MG63 (cell line): ENCODE measurements at places on chromosomes 1 and 21.

DNA sequence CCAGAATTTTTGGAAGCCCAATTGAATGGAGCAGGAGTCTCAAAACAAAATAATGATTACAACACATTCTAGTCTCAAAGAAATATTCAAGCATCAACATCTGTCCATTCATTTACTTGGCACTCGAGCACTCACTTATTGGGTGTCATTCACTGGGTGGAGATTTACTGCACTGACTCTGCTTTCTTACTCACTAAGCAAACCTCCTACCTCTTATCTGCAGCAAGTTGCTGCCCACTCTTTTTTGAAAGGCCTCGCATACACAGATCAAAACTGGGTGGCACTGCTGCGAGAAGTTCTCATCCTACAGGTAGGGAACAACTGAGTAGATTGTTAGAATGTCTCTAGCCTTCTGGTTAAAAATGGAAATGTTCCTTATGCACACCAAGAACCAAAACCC lies 18.0 kb downstream of the RHBDL2 start:
- DNase-seq: no peak

DNA sequence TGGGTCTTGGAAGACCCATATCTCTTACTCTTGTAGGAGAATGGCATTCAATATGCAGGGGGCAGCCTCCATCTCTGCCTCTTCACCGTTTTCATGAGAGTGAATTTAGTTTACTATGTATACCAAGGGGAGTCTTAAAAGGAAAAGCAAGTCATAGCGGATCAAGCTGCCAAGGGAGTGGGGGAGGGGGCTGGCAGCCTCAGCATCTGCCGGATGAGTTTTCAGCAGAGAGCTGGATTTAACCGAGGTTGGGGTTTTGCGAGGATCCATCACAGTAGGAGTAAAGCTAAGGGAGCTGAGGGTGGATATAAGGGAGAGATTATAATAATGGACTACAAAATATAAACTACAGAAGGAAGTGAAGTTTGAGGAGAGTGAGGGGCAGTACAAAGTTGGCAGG lies 9.9 kb downstream of the CD160 start:
- DNase-seq: peak; percentile 50

GRCh38 chr1:162385280-162385623 lies 3.7 kb downstream of the C1orf226 start:
- DNase-seq: no peak

DNA sequence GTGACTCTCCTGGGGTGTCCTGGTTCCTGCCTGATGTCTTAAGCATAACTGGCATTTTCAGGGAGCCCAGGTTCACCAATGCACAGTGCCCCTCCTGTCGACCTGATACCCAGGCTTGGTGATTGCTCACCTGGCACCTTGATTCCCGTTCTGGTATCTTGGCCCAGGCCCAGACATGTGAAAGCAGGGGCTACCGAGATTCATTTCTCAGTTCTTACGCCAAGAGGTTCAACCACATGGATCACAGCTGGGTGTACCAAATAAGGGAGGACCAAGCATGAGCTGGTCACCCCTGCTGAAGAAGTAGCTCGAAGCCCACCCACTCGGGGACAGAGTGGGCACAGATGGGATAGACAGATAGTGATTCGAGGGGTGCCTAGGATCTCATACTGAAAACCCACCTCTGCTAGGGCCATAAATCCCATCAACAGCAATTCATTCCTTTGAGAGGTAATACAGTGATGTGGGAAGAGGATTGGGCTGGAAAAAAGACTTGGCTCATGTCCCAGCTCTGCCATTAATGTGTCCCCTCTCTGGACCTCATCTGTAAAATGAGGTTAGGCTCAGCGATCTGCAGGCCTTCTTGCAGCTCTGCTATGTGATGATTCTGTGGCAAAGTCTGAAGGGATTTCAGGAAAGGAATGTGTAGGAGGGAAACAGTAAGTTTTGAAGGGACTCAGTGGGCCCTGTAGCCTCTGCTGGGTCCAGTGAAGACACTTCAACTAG lies 2.7 kb downstream of the EPHX1 start:
- no peak for DNase-seq

GRCh38 chr1:179003512-179004066 lies 22.1 kb upstream of the FAM20B start:
- no peak for DNase-seq

GRCh38 chr1:215132156-215132555 lies 49.6 kb downstream of the KCNK2 start:
- no peak for DNase-seq

- DNase-seq: no peak
Observed at GRCh38 chr21:26637201-26637745, 64.2 kb upstream of the CYYR1 start.

DNA sequence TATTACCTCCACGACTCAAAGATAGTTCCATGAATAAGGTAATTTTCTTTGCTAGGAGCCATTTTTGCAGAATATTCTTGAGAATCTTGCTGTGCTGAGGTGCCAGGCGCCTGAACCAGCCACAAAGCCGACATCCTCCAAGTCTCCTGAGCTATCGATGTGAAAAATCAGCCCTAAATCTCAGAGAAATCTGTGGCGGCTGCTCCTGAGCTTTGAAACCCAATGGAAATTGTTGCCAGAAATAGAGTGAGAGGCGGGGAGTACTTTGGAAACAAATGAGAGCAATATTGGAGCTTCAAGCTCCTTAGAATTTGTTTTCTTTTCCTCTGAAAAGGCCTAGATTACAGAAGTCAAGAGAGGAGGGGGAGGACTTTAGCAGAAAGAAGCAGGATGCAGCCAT lies 6.3 kb downstream of the CAMK1G start:
- no peak for DNase-seq

- peak; percentile 24 for DNase-seq
Observed at GRCh38 chr1:8382051-8382505, 64.2 kb downstream of the SLC45A1 start.

DNA sequence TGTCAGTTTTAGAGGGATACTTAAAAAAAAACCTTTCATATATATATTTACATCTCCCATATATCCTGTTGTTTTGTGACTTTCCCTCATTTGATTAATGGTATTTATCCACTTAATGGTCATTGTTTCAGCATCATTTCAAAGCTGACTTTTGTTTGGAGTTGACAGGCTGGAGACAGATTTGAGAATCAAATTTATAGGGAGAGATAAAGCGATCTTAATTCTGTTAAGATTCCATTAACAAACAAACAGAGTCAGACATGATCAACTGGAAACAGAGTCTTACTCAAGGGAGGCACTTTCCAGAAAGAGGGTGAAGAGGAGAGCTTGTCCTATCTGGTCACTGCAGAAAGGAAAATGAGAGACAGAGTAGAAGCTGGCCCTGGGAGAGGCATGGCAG lies 283.4 kb downstream of the TTLL7 start:
- DNase-seq: no peak

DNA sequence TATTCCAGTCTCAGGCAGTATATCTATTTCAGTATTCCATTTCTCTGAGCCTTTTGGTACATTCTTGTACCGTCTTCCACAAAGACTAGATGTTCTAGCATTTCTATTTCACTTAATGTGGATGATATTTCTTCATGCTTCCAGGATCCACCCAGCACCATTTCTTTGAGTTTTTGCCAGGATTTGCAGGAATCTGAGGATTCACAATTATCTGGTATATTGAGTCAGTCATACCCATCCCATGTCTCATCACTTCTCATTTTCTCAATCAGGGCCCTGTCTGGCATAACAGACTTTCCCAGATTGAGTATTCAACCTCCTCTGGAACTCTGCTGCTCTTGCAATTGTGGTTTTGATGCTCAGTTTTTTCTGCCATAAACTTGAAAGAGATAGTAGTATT lies 20.9 kb upstream of the COL11A1 start:
- DNase-seq: no peak

GRCh38 chr1:115041654-115042053 lies 12.0 kb downstream of the TSHB start:
- DNase-seq: no peak

GRCh38 chr1:162357681-162358266 lies 18.9 kb downstream of the SPATA46 start:
- DNase-seq: no peak

- no peak for DNase-seq
Observed at GRCh38 chr1:172867216-172867818, 183.4 kb downstream of the TNFSF18 start.

GRCh38 chr1:214429951-214430770 lies 121.2 kb downstream of the PTPN14 start:
- DNase-seq: no peak

GRCh38 chr21:34215501-34215900 lies 142.1 kb downstream of the MRPS6 start:
- no peak for DNase-seq

DNA sequence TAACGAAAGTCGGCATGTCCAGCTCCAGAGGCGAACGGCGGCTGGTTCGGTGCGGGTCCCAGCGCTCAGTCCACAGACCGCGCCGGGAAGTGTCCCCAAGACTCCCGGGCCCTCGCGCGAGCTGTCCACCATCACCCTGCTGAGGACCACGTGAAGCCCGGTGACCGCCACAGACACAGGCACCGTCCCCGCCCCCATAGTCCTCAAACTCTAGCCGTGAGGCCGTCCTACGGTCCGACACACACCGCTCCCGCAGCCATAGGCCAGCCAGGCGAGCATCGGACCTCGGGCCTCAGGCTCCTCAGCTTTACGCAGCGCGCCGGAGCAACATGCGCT lies 535 bp downstream of the SETD4 start:
- peak; percentile 45 for DNase-seq

DNA sequence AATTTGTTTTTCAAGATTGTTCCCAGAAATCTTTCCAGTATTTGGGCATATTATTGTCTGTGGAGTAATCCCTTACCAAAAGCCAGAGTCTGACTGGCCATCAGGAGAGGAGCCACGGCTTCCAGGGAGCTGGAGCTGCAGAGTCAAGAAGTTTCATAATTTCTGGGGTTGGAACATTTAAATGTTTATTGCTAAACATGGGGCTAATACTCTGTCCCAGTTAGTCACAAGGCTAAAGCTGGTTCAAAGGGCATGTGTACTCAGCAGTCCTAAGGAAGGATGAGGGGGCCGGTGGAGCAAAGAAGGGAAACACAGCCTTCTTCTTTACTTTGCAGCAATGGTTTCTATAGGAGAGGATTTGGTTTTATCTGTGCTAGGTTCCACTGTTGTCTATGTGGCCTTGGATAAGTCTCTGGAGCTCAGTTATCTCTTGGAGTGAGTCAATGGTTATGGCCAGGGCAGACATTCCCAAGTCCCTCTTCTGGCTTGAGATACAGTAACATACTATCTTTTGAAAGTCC lies 9.5 kb downstream of the DENND2D start:
- DNase-seq: peak; percentile 49

GRCh38 chr1:2480986-2481364 lies 4.9 kb downstream of the PLCH2 start:
- DNase-seq: no peak
